ENCODE measurements at places on chromosomes 6 and 20.

DNA sequence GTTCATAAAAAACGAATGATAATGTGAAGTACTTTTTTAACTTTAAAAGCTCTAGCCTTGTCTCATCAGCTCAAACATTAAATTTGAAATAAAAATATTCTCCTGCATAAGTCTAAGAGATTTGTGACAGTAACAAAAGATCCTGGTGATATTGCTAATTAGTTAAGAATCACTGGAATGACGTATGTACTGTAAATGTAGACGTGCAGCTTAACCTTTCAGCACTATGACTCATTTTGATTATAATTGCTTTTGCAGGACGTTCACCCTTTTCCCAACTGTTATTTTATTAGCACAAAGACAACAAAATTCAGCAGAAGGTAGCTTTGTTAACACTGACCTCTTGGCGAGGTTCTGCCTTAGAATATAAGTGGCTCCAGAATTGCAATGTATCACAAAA is 68.6 kb downstream of the TENT5A start:
- DNase-seq, result no peak

DNA sequence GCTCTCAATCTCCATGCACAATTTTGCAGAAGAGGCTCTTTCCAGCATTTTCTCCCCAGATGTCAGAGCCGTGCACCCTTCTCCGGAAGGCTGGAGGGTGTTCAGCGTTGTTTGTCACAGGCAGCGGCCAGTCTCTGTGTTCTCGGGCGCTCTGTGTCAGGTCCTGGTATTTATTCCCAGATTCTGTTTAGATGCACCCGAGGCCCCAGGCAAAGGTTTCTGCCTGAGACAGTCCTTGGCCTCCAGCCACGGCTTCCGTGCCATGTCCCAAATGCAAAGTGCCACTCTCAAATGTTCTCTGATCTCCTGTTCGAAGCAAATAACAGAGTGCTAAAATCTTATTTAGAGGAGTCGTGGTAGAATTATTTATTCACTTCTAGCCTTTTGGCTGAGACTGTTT is 140.3 kb upstream of the AGPAT4 start:
- DNase-seq, result no peak

DNA sequence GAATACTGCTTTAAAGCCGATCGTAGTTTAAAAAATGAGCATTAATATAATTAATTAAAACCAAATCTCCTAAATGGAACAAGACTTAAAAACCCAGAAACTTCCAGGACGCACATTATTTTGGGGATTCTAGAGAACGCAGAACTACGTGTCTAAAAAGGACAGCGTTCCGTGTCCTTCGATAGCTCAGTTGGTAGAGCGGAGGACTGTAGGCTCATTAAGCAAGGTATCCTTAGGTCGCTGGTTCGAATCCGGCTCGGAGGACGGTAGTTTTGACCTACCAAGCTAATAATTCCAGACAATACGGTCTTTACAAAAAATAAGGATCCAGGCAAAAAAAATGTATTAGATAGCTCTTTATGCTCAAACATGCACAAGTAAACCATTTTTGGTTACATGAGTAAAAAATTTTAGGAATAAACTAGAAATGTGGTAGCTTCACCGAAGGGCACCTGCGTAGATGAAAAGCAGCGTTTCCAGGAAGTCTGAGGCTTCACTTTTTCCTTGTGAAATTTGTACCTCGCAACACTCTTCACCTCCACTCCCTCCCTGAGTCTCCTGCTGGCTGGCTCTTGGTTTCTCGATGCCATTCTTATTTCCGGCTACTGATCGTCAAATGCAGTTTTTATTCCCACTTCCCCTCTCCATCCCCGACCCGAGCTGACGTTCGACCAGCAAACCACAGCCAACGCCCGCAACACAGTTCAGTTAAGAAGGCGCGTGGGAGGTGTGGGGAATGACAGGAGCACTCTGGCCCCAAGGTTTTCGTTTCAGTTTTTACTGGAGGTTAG is 19.6 kb upstream of the ABT1 start:
- peak; percentile 25 for DNase-seq

- DNase-seq, result no peak
These were observed 132.2 kb upstream of the CST7 start for GRCh38 chr20:24816907-24817306.

- no peak for DNase-seq
These were observed 88.1 kb downstream of the GMPR start for GRCh38 chr6:16326531-16326930.

GRCh38 chr20:8536262-8536618 is 404.2 kb downstream of the PLCB1 start:
- no peak for DNase-seq

DNA sequence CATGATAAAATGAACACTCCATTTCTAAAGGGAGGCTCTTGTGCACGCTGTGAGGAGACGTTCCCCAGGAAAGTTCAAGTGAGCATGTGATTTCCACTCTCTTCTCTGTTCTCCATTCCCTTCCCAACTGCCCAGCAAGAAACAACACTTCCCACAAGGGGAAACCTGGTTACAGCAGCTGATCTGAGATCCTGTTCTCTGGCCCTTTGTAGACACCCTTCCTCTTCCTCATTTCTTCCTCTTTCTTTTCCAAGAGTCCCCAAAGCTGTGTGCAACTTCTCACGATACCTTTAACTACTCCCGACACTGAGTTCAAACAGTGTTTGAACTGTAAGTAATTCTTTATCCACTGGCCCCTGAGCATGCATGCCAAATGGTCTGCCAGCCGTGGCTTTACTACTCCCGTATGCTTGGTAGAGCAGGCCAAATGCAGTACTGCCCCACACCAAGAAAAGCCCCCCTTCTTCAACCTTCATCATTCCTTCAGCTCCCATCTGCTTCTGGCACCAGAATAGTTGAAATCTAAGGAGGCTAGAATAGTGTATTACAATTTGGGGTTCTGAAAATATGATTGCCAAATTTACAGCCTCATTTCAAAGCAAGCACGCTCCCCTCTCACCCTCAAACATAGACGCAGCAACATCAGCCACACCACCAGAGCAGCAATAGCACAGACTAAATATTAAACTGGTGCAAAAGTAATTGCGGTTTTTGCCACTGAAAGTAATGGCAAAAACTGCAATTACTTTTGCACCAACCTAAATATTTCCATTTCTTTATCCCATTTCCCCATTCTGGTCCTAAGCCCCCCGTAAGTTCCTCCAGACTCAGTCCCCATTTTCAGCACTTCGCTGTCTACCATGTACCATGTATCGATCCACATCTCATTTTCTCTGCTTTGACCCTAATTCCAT is 4.3 kb downstream of the HLA-DMB start:
- no peak for DNase-seq

DNA sequence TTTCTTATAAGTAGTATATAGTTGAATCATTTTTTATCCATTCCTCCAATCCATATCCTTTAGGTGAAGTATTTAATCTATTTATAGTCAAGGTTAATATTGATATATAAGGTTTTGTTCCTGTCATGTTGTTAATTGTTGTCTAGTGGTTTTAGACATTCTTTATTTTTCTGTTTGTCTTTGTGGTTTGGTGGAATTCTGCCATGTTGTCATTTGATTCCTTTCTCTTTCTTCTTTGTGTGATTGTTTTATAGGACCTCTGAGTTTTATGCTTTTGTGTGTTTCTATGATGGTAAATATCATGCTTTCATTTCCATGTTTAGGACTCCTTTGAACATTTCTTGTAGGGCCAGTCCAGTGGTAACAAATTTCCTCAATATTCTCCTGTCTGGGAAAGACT is 450.3 kb upstream of the BTBD3 start:
- DNase-seq, result no peak

DNA sequence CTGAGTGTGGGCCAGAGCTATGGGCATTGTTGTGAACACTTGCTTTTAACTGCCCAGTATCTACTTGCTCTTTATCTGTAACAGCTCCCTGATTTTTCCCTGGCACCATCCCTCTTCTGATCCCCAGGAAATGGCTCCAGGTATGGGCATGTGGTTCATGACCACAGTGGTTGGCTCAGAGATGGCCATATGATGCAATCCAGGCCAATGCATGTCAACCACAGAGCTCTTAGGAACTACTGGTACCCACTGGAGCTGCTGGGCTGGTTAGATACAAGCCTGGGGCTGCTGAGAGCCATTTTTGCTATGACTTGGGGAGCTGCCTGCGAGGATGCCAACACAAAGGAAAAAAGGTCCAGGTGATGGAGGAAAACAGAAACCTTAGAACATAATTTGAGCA is 55.6 kb downstream of the KCNB1 start:
- DNase-seq, result no peak
